ENCODE measurements at places on chromosomes 3 and 15.
A peak's percentile ranks its signal among the peaks of the same experiment; 100 is the strongest.

DNA sequence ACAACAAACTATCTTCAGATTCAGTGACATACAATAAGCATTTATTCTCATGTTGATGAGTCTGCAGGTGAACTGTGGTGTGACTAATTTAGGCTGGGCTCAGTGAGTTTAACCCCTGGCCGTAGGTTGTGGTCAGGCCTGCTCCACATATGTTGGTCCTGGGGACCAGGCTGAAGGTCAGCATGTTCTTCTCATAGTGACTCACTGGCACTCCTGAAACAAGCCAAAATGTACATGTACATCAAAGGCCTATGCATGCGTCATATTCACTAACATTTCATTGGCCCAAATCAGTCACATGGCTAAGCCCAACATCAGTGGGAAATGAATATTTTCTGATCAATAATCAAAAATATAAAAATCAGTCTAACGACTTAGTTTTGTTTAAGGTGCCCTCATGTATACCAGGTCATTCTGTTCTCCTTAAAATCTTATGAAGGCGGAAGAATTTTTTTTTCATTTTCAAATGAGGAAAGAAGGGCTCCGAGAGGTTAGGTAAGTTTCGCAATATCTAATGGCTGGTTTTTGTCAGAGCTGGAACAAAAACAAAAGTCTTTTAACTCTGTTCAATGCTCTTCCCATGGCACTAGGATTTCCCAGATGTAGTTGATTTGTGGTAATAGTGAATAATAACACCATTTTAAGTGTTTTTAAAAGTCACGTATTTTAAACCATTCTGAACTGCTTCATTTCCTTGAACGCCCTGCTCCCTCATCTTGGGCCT, 148.5 kb downstream of the MFSD1 start:
- DNase-seq: no peak

GRCh38 chr15:45326280-45326679, 52.1 kb downstream of the GATM start:
- no peak for DNase-seq

DNA sequence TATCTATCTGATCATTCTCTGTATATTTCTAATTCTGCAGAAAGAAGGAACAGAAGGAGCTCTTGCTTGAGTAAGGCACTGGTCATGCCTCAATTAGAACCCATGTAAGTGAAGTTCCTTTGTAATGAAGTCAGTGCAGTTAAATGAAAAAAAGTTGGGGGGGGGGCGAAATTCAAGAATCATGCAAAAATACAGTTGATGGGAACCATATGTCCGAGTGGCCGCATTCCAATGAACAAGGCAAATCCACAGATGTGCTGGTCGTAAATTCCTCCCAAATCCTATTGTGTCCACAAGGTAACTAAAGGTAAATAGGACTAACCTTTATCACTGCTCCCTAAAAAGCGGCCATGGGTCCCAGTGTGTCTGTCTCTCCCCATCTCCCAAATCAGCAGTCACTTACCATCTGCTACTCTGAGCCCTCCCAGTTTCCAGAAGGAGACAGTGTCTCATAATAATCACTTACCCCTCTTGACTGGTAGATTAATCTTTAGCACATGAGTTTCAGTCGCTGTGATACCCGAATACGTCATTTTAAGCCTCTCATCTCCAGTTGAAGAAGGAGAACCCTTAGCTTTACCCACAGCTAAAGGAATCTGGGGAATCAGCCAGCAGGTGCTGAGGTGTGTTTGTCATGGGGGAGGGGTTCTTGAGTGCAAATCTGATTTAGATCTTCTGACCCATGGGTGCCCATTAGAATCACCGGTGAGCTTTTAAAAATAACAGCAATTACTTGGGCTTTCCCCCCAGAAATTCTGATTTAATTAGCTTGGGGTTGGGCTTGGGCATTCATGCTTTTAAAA, 56.3 kb upstream of the EPHB3 start:
- DNase-seq: no peak

DNA sequence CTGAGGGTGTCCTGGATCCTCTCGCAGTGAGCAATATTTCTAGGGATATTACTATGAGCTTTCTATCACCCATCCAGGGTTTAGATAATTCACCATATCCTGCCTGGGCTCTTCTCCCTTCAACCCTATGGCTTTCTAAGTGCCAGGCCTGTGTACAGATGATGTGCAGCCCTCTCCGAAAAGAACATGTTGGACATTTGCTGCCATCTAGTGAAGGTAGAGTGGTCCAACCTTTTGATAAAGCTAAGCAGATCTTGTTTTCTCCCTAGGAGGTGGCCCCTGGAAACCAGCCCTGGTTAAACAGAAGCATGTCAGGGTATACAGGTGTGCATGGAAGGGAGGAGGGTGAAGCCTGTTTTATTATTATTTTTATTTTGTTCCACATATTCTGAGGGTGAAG, 27.9 kb upstream of the SCN10A start:
- DNase-seq: no peak

DNA sequence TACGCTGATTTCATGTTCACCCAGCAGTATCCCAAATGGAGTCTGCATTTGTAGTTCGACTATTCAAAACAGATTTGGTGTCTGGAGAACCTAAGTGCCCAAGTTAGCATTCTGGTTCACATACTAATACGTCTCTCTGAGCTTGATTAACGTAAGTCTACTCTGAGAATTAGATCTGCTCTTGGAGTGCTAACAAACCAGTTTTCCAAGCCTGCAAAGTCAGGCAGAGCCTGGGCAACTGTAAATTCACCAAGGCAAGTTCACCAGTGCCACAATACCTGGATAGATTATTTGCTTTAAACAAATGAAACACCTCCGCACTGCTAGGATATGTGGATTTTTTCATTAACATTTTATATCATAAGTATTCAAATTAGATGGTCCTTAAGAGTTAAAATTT, 912.6 kb downstream of the ROBO1 start:
- DNase-seq: no peak

DNA sequence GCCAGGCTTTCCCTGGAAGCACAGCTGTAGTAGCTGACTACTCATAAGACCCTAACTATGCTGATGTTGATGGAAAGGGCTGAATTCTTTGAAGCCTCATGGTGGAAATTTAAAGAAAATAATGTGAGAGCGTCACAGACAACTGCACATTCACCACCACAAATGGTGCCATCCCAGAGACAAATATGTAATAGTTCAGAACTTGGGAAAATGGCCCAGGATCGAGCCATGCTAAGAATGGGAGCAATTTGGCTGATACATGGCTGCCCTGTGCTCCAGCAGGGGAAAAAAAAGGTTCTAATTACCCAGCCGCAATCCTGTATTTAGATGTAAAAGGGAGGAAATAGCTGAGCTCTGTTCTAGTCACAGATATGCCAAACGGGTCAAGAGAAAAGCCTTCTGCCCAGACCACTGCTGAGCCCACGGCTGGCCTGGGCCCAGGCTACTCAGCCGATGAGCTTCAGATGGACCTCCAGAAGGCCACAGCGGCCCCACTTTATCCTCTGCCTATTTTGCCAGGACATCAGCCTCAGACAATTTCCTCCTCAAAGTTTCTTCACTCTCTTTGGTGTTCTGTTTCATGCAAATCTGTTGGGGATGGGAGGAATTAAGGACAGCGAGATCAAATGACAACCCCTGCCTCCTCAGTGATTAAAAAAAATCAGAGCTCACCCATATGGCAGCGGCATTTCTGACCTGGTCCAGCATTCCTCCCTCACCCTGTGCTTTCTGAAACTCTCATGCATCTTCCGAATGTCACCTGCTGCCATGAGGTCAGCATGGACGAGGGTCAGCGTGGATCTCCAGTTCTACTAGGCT, 54.5 kb upstream of the MEX3B start:
- DNase-seq: no peak

DNA sequence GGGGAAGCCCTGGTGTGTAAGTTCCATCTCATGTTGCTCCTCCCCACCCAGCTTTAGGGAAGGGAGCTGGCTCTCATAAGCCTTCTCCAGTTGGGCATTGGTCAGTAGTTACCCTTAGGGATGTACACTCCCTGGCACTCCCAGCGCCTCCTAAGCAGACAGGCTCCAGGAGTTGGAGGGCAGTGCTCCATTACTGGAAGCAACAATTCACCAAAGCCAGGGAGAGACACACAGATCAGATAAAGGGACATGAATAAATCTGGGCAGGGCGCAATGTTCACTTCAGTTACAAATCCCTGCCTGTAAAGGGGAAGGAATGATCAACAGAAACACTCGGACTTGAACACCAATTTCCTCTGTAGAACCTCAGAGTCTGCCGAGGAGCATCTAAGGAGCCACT, 169.1 kb upstream of the CTNNB1 start:
- DNase-seq: no peak

DNA sequence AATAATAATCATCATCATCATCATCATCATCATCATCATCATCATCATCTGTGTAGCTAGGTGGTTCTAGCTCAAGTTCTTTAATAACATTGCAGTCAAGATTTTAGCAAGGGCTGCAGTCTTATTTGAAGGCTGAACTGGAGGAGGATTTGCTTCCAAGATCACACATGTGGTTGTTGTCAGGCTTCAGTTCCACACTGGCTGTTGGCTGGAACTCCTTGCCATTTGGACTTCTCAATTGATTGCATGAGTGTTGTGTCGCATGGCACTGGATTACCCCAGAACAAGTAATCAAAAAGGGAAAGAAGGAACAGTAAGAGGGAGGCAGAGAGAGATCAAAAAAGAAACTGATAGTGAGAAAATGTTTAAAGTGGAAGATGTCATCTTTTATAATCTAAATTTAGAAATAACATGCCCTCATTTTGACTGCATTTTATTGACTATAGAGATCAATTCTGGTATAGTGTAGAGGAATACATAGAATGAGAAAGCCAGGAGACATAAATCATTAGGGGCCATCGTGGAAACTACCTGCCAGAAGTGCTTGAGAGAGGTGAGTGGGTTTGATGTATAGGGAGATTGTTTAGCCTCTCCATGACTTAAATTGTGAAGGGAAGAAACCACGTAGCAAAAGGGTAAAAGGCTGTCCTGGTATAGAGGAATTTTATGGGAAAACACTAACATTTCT, 346.6 kb upstream of the RBMS3 start:
- no peak for DNase-seq

GRCh38 chr15:75631935-75632334, 6.4 kb upstream of the SNUPN start:
- DNase-seq: no peak

DNA sequence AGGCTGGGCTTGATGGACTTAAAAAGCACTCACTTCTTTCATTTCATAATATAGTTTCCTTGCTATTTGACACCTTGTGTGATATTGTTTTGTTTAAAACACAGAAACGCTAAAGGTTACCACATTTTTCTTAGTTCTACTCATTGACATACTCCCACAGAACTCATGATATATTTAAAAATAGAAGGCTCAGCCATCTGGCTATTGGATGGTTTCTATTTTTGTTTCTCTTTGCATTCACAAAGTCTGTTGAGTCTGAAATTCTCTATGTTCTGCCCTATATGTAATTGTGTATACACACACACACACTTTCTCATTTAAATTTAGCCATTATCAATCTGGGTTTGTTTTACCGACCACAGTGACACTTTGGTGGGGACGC, 128.2 kb downstream of the SOX2 start:
- no peak for DNase-seq

DNA sequence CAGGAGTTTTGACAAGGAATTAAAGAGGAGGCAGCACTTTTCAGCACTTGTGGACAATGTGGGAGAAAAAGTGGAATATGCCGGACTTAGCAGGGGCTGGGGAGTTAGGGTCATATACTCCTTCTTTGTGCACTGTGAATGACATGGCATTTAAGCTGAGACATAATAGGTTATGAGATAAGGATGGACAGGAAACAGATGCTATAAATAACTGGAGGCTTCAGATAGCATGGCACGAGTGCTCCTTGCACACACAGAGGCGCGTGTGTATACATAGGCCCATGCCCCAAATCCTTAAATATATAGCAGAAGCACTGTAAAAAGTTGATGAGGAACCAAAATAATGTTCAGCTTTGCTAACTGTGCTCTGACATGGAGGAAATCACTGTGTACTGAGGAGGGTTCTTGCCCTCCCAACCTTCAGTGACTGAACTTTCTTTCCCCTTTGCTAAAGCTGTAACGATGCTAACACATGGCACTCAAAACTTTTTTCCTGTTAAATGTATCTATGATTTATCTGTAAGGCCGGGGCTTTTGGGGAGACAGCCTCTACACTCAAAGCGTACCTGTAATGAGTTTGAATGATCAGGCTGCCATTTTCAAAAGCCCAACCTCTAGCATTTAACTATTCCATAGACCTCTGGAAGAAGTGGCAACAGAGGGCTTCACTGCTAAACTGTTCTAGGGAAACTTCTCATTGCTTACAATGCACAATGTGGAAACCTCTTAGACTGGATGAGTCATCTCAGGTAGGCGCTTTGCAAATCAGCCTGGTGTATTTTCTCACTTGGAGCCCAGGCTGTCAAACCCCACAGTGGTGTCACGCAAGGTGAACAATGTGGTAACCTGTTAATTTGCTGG, 784.6 kb downstream of the NR2F2 start:
- DNase-seq: no peak

DNA sequence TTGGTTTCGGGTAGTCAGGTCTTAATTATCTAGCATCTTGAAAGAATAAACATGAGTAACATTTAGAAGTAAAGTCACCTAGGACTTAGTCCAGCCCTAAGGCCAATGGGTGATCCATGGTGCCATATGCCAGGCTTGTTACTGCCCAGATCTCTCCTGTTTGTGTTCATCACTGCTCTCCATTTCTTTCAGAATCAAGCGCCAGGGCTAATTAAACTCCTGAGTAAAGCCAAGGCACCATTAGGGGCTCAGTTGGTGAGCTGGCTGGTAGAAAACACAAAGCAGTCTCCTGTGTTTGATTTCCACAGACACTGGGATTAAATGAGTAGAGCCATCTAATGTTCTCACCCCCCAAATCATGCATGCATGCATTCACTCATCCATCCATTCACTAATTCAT, 11.3 kb downstream of the CYP19A1 start:
- no peak for DNase-seq

DNA sequence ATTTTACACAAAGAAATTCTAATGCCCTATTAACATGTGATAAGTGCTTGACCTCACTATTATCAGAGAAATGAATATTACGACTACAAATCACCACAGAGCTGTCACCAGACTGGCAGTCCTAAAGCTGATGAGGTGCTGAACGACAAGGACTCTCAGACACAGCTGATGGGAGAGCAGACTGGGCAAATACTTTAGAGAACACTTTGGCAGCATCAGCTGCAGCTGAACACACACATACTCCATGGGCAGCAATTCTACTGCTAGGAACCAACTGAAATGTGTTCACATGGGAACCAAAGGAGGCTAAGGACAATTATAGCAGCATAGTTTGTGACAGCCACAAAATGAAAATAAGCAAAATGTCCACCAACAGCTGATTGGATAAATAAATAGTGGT, 45.5 kb downstream of the SUSD5 start:
- DNase-seq: no peak

DNA sequence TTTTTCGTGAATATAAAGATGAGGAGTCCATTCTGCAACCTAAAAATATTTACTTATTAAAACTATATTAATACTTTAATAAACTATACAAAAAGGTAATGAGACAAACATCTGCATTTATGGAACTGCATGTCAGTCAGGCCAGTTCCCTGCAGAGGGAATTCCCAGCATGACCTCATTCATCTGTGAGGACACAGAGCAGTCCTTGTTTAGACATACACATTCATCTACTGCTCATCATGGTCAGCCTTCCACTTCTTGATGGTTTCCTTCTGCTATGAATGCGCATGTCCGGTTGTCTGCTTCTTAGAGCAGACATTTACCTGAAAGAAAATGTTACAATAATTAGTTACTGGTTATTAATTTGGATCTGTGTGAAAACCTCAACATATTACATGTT, 3.3 kb upstream of the ACTR8 start:
- DNase-seq: no peak

- peak; percentile 27 for DNase-seq
These were observed 1.2 kb downstream of the ZBTB11 start for GRCh38 chr3:101675709-101676215.

GRCh38 chr15:80599359-80599758, 95.8 kb upstream of the ABHD17C start:
- DNase-seq: no peak

Measured in BE2C (cell line).